Stimulated activated CD8-positive, alpha-beta memory T cell treated with anti-CD3 and anti-CD28 coated beads, Interleukin-2, amount 100 ng/mL, for 1 hour (primary cell): ENCODE measurements at places on chromosomes 6 and 20.
A peak's percentile ranks its signal among the peaks of the same experiment; 100 is the strongest.

- no peak for DNase-seq
These were observed 91.3 kb downstream of the LYRM2 start for GRCh38 chr6:89547281-89547680.

- no peak for DNase-seq
These were observed 345.8 kb upstream of the PRND start for GRCh38 chr20:4375881-4376280.

DNA sequence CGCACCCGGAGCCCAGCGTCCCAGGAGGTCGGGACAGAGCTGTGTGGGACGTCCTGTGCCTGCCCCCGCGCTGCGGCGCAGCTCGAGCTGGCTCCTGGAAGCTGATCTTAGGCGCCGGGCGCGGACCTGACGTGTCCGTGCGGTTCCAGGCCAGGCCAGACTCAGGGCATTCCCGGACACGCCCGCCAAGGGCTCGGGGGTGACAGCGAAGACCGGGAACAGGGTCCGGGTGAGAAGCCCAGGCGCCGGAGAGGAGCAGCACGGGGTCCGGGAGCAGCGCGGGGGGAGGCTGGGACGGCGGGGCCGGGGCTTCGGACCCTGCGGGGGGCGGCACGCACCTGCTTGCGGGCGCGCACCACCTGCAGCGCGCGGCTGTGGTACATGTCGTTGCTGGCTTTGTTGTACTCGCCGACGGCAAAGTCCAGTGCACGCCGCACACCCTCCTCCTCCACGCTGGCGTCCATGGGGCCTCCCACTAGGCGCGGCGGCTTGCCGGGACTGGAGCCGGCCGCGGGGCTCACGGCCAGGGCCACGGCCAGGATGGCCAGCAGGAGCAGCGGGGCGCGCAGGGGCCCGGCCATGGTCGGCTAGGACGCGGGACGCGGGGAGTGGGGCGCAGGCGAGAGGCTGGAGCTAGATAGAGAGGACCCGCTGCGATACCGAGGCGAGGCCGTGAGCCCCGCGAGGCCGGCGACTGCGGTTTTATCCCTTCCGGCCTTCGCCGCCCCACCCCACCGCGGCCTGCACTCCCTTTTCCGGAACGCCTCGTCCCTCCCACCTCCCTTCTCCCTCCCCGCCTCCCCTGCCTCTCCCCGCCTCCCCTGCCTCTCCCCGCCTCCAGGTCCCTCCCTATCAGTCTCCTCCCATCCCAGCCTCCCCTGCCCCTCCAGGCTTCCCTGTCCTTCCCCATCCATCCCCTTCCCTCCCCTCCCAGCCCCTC is at the start of gene CST3:
Gene CST3, minus strand, starts transcription at position 674 of the 940 bp plus-strand sequence. Its CDS starts 93 bp downstream, at position 581.
- DNase-seq: no peak

DNA sequence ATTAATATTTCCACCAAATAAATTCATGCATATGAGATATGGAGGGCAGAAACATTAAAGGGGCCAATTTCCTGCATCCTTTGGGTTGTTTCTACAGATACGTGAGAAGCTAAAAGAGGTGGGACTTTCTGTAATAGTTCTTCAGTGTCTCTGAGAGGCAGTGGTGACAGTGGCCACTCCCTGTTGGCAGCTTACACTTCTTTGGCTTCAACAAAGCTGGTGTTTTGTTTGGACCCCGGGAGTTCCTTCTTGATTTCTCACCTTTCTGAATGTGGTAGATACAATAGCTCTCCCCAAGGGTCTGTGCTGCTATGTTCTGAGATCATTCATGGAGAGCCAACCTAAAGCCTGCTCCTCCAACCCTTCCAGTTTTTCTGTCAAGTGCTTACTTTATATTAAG is 7.8 kb downstream of the PLCB1 start:
- DNase-seq: no peak

DNA sequence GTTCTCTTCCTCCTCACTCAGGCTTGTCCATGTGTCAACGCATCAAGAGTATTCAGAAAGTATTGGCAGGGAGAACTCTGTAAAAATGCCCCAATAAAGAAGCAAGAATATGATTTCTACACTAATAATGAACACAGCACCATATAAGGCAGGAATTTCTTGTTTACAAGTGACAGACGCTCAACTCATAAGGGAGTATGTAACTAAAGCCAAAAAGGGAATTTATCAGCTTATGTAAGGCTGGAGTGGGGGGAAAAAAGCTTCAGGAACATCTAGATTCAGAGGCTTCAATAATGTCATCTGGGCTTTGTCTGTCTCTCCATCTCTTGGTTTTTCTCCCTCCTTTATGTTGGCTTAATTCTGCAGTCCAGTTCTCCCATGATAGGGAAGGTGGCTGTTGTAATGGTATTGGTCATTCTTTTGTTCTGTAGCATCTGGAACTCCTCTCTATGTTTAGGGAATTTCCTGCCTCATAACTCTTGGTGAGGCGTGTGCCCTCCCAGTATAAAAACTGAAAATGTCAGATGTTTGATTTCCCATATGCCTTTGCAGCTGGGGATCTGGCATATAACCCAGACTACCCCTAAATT is 125.1 kb upstream of the COL21A1 start:
- DNase-seq: no peak

DNA sequence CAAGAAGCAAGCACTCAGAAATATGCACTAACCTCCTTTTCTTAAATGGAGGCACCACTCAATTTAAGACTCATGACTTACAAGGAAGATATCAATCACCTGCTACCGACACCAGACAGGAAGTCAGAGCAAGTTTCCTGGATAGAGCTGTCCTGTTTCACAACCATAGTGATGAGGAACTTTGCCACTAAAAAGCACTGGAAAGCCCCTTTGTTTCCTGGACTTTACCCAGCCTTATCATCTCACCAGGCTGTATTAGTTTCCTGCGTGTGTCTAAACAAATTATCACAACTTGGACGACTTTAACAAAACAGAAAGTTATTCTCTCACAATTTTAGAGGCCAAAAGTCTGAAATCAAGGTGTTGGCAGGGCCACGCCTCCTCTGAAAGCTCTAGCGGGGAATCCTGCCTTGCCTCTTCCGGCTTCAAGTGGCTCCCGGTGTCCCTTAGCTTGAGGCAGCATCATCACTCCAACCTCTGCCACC is 253.8 kb upstream of the STXBP5 start:
- no peak for DNase-seq

DNA sequence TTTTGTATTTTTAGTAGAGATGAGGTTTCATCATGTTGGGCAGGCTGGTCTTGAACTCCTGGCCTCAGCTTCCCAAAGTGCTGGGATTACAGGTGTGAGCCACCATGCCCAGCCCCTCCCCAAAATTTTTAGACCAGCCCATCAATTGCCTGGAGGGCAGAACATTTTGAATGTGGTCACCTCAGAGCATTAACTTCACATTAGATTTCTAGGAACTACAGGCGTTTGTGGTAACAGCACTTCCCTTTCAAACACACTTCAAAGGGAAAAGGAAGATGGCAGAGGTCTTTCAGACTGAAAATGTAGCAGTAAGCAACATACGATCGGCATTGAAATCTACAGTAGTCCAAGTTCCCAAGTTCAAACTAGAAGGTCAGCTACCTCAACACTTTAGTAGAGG is 12.3 kb upstream of the SLA2 start:
- DNase-seq: no peak

DNA sequence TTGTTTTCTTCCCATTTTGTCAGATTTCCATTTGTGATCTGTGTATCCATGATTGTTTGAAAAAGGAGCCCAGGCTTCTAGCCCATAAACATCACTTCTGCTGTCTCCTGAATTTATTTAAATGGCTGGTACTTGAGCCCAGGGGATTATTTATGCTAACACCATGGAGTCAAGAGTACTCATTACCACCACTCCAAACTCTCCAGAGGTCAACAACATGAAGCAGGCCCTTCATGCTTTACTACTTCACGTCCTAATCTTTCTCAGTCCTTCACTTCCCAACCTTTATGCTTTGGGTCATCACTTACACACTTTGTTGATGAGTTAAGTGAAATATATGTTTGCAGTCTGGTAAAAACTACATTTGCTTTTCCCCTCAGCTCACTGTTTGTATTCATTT is 247.8 kb downstream of the BMP2 start:
- no peak for DNase-seq

DNA sequence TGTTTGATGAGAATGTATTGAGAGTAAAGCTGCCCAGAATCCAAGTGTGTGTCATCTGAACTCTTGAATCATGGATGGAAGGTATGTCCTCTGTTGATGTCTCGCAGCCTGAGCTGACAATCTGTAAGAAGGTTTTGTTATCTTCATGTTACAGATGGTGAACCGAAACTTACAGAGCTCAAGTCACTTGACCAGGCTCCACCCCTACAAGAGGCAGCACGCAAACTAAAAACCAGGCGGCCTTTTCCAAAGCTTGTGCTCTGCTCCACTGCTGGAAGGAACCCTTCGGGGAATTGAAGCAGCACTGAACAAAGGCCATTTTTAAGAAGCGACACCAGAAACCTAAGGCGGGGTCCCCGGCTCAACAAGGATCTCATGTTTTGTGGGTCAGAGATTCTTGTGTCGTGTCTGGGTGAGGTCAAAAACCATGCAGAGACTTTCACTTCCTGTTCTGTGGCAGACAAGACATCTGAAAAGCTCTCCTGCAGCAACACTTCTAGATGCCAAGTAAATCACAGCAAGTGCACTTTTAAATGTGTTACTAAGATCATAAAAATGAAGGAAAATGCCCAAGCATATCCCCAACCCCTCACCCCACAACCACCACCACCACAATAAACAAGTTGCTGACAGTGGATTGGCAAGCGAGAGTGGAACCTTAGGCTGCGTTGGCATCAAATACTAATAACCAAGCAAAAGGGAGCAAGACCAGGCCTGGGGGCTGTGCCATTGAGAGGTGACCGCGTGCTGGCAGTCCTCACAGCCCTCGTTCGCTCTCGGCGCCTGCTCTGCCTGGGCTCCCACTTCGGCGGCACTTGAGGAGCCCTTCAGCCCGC is 27.3 kb downstream of the NQO2 start:
- DNase-seq: no peak

GRCh38 chr20:7226156-7226555 is 458.7 kb downstream of the BMP2 start:
- DNase-seq: no peak

- DNase-seq: no peak
These were observed 349.2 kb downstream of the TPBG start for GRCh38 chr6:82712826-82713225.

DNA sequence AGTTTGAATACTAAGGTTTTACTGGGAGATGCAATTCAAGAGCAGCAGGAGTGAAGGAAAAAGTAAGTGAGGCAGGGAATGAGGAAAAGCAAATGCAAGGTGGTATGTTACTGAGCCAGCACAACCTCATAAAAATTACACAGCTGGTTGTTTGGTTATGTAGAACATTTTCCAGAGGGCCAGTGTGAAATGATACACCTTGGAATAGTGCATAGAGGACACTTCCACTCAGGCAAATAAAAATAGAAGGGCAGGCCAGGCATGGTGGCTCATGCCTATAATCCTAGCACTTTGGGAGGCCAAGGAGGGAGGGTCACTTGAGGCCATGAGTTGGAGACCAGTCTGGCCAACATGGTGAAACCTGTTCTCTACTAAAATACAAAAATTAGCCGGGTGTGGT is 43.4 kb upstream of the POPDC3 start:
- no peak for DNase-seq

DNA sequence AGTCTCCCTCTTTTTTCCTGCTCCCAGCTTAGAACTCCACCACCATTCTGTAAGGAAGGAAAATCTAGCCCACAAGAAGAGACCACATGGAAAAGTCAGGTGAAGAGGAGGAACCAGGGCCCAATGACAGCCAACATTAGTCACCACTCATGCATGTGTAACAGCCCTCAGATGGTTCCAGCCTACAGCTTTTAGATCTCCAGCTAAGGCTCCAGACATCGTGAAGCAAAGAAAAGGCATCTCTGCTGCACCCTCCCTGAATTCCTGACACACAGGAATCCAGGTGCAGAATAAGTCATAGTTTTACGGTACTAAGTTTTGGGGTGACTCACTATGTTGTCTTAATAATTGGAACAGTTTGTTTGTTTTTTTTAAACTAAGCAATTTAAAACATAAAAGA is 25.5 kb downstream of the DCDC2 start:
- no peak for DNase-seq

- no peak for DNase-seq
These were observed 74.5 kb downstream of the PSMG4 start for GRCh38 chr6:3333263-3333662.

GRCh38 chr6:67885081-67886033 is 749.7 kb upstream of the ADGRB3 start:
- DNase-seq: no peak

GRCh38 chr6:2765896-2766766 is 938 bp downstream of the WRNIP1 start:
- DNase-seq: no peak

- no peak for DNase-seq
These were observed 57.7 kb downstream of the CLVS2 start for GRCh38 chr6:123053602-123054225.

DNA sequence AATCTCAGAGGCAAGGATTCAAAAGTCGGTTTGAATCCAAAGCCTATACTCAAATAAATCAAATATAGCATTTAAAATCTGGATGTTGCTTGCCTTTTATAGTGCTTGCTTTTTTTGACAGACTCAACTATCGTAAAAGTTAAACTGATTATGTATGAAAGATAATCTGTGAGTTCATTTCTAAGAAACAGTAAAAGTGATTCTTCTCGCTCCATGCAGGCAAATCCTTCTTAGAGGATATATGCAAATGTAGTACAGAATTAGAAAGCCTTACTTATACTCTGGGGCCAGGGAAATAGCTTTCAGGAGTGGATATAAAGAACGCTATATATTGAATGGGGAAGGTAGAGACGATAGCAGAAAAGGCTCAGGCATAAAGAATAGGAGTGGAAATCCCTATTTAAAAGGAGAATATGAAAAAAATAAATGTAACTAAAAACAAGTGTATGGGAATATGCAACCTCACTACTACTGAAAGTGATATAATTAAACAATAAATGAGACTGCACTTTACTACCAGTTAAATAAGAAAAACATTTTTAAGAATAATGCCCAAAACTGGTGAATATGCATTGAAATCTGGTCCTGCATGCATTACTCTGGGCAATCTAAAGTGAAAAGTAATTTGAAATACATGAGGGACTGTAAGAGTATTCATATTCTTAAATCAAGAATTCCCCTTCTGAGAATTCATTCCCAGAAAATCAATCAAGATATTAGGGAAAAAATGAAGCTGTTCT is 361.8 kb upstream of the PLCB4 start:
- DNase-seq: no peak

DNA sequence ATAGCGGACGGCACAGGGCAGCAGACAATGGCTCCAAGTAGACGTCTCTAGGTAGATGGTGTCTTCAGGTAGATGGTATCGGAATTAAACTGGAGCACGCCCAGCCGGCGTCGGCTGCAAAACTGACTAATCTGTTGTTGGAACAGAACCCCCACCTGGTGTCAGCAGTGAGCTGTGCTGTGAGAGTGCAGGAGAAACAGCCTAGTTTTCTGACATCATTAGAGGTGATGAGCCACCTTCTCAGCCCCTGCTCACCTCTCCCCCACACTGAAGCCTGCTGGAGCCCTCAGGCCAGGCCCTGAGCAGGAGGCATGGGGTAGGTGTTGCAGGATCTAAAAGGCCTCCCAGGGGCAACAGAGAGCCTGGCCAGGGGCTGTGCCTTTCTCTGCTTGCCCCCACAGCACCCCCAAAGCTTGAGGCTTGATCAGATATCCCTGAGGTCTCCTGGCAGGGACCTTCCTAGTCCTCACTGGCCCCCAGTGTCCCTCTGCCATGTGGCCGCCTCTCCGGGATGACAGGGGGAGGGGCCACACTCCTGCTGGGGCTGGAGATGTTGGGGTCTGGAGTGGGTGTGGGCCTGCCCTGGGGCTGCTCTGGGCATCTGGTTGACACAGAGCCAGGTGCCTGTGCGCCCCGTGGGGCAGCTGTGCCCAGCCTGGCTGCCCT is 6.9 kb upstream of the HELZ2 start:
- peak; percentile 61 for DNase-seq

- no peak for DNase-seq
These were observed 54.2 kb upstream of the TRIM26 start for GRCh38 chr6:30267423-30267822.
